Natural killer cell treated with Interleukin-12 subunit alpha and Interleukin-12 subunit beta and Interleukin-15 and Interleukin-18, amount 100 ng/mL, for 72 hours (primary cell): ENCODE measurements at places on chromosomes 7 and 10. TPM values are rescaled to one million over a fixed set of nuclear protein-coding genes. Genes with fewer than 3 reads are reported as not detected.

CABCOCO1 gene
- total RNA-seq: not detected

HABP2 gene
- not detected for total RNA-seq

TYW1B gene
- 12.4 TPM for total RNA-seq

CFAP43 gene
- total RNA-seq: not detected

GPNMB gene
- total RNA-seq: not detected

EPHB4 gene
- total RNA-seq: 3.0 TPM

GRCh38 chr7:33874943-33875342 is 30.4 kb upstream of the BMPER start:
- peaks cover 8% of the 10 kb centered on the region for H3K27me3 ChIP-seq
- no peak for DNase-seq
- no peaks in the 10 kb centered on the region for H3K36me3 ChIP-seq
- H3K4me1 ChIP-seq: no peaks in the 10 kb centered on the region
- no peak overlapping the region for H3K4me3 ChIP-seq
- H3K27ac ChIP-seq: no peak overlapping the region

GRCh38 chr7:155298288-155298833 is 683 bp downstream of the INSIG1 start:
- peak overlapping the region; percentile 90 for H3K4me3 ChIP-seq
- H3K27ac ChIP-seq: peak overlapping the region; percentile 95
- DNase-seq: no peak
- H3K27me3 ChIP-seq: no peaks in the 10 kb centered on the region
- peaks cover 41% of the 10 kb centered on the region for H3K4me1 ChIP-seq

- DNase-seq: no peak
- H3K27ac ChIP-seq: no peak overlapping the region
- H3K4me1 ChIP-seq: no peaks in the 10 kb centered on the region
- peaks cover 7% of the 10 kb centered on the region for H3K27me3 ChIP-seq
- no peak overlapping the region for H3K4me3 ChIP-seq
- H3K36me3 ChIP-seq: no peaks in the 10 kb centered on the region
Observed at GRCh38 chr7:47513741-47514241, 68.1 kb downstream of the TNS3 start.

- H3K27me3 ChIP-seq: peaks cover 3% of the 10 kb centered on the region
- H3K27ac ChIP-seq: no peak overlapping the region
- peaks cover 16% of the 10 kb centered on the region for H3K4me1 ChIP-seq
- no peak for DNase-seq
- H3K36me3 ChIP-seq: no peaks in the 10 kb centered on the region
Observed at GRCh38 chr10:89388806-89389205, 3.6 kb upstream of the IFIT1 start.

GRCh38 chr7:111071556-111071955 is 19.4 kb upstream of the LRRN3 start:
- no peak overlapping the region for H3K4me3 ChIP-seq
- DNase-seq: no peak
- H3K4me1 ChIP-seq: peaks cover 19% of the 10 kb centered on the region
- H3K27me3 ChIP-seq: no peaks in the 10 kb centered on the region
- H3K27ac ChIP-seq: no peak overlapping the region
- peaks cover 17% of the 10 kb centered on the region for H3K36me3 ChIP-seq

DNA sequence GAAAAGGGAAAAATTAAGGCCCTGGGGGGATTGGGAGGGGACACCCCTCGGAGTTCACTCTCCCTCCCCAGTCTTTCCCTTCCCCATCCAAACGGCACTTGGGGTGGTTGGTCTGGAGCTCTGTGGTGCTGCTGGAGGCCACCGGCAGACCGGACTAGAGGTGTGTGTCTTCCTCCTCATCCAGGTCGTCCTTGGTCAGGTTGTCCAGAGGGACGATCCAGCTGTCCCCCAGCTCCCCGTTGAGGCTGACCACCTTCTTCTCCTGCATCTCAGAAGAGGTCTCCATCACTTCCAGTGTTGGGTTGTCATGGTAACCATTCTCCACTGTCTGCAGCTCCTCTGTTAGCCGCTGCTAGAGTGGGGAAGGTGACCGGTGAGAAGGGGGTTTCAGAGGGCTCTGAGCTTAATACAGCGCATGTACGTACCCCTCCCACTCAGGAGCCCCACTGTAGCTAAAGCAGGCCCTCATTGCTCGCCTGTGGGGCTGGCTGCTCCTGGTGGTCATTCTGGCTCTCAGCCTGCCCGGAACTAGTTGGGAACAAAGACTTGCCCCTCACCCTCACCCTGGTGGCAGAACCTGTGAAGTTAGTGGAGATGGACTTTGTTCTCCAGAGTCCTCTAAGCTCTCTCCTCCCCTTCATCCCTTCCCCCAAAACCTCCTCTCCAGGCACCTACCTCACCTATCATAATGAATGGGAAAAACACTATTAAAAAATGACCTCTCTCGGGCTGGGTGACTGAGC is 52.1 kb downstream of the PODXL start:
- H3K4me3 ChIP-seq: no peak overlapping the region
- no peak for DNase-seq
- peaks cover 25% of the 10 kb centered on the region for H3K4me1 ChIP-seq
- no peaks in the 10 kb centered on the region for H3K36me3 ChIP-seq
- peaks cover 6% of the 10 kb centered on the region for H3K27me3 ChIP-seq

- H3K36me3 ChIP-seq: no peaks in the 10 kb centered on the region
- H3K4me3 ChIP-seq: no peak overlapping the region
- H3K27me3 ChIP-seq: no peaks in the 10 kb centered on the region
- no peaks in the 10 kb centered on the region for H3K4me1 ChIP-seq
- H3K27ac ChIP-seq: no peak overlapping the region
Observed at GRCh38 chr10:42980553-42981357, 96.1 kb upstream of the RET start.

- H3K27me3 ChIP-seq: peaks cover 34% of the 10 kb centered on the region
- DNase-seq: no peak
- no peaks in the 10 kb centered on the region for H3K4me1 ChIP-seq
- no peak overlapping the region for H3K27ac ChIP-seq
- no peak overlapping the region for H3K4me3 ChIP-seq
- H3K36me3 ChIP-seq: no peaks in the 10 kb centered on the region
Observed at GRCh38 chr10:106775127-106775526, 389.4 kb downstream of the SORCS1 start.

GRCh38 chr7:50262916-50263690 is 41.4 kb upstream of the IKZF1 start:
- peak overlapping the region; percentile 91 for H3K4me3 ChIP-seq
- H3K27ac ChIP-seq: peak overlapping the region; percentile 95
- DNase-seq: no peak
- no peaks in the 10 kb centered on the region for H3K36me3 ChIP-seq

DNA sequence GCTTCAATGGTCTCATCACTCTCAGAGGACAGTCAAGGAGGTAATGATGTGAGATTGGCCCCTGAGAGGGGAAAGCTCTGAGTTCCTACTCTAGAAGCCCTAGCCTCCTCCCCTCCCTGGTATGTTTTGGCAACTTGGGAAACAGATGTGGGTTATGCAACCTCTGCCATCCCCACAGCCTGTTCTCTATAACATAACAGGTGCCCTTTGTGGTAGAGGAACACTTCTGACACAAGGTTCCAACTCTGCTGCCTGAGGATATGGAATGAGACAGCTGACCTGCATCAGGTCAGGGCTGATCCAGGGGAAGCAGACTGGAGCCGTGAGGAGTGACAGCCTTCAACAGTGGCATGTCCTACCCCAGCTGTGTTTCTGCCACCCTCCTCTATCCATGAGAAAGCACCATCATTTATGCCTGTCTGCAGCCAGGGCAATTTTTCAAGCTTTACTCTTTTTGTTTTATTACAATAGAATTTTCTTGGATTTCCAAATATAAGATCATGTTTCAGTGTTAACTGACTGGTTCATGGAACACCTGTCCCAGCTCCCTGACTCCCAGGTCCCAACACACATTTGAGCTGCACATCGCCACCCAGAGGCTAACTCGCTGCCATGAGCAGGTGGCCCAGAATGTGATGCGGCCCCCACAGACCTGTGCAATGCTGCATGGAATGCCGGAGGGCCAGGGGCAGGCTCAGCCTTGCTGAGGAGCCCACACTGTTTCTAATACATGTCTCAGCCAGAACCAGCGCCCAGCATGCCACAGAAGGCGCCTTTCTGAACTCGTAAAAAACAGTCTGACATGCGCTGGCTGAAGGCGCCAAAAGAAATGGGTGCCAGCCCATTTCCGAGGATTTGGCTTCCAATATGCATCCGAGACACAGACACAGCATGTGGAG is 124.8 kb upstream of the CHST15 start:
- no peak overlapping the region for H3K27ac ChIP-seq
- DNase-seq: no peak
- peaks cover 8% of the 10 kb centered on the region for H3K4me1 ChIP-seq
- H3K4me3 ChIP-seq: no peak overlapping the region
- H3K27me3 ChIP-seq: peaks cover 7% of the 10 kb centered on the region

- no peaks in the 10 kb centered on the region for H3K27me3 ChIP-seq
- H3K4me3 ChIP-seq: no peak overlapping the region
- no peak overlapping the region for H3K27ac ChIP-seq
- H3K36me3 ChIP-seq: peaks cover 5% of the 10 kb centered on the region
Observed at GRCh38 chr7:20153567-20153966, 63.6 kb downstream of the MACC1 start.

DNA sequence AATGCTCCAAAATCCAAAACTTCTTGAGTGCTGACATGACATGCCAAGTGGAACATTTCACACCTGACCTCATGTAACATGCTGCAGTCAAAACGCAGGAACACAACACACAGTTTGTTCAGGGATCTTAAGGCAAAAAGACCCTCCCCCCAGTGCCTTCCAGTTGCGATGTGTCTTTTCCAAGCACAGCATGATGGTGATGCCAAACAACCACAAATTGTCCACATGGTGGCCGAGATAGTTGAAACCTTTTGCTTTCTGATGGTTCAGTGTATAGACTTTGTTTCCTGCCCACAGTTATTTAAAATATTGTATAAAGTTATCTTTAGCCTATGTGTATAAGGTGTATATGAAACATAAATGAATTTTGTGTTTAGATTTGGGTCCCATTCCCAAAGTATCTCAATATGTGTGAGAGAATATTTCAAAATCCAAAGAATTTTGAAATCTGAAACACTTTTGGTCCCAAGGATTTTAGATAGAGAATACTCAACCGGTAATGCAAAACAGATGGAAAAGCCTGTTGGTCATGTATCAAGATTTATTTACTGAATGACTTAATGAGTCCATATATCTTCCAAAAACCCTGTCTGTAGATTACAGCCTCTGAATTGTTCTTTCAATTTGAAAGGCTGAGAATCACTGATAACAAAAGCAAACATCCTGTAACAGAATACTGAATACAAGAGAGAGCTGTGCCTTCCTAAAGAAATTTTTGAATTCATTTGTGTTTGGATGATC is 93.4 kb upstream of the OIT3 start:
- no peaks in the 10 kb centered on the region for H3K4me1 ChIP-seq
- H3K27me3 ChIP-seq: no peaks in the 10 kb centered on the region
- H3K4me3 ChIP-seq: no peak overlapping the region
- H3K36me3 ChIP-seq: no peaks in the 10 kb centered on the region

DNA sequence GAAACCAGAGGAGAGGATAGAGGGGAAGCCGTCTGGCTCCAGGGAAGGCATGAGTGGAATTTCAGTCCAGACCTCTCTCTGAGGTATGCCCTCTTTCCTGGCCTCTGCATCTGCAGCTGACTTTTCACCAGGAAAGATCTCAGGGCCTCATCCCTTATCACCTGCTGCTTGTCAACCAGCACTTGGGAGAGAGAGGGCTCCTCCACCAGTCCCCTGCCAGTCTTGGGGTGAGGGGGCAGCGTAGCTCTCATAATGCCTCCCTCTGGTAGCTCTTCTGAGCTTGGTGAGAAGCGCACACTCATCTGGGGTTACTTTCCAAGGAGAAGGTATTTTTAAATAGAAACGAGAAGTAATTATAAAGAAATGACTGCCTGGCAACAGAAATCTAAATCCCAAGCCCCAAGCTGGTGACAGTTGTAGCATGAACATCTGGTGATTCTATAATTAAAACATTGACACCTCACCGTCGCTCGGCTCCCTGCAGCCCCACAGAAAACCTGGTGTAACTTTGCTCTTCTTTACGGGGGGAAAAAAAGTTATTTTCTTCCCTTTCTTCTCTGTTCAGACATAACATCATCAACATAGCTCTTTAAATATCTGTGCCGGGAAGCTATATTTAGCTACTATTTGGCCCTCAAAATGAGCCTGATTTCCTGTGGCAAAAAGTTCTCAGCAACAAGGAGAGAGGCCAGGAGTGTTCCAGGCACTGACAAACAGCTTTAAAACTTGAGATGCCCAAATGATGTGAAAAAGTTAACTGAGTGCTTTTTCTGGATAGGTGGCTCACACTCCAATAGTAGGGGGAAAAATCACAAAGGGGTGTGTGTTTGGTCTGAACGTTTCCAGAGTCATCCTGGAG is 26.9 kb downstream of the HIP1 start:
- no peaks in the 10 kb centered on the region for H3K27me3 ChIP-seq
- DNase-seq: no peak
- peaks cover 19% of the 10 kb centered on the region for H3K36me3 ChIP-seq
- no peak overlapping the region for H3K4me3 ChIP-seq
- no peak overlapping the region for H3K27ac ChIP-seq

GRCh38 chr7:1532456-1533254 is 2.2 kb downstream of the MAFK start:
- no peaks in the 10 kb centered on the region for H3K27me3 ChIP-seq
- DNase-seq: no peak
- H3K4me1 ChIP-seq: peaks cover 24% of the 10 kb centered on the region

- H3K4me1 ChIP-seq: peaks cover 55% of the 10 kb centered on the region
- peak overlapping the region; percentile 82 for H3K27ac ChIP-seq
- DNase-seq: no peak
- H3K36me3 ChIP-seq: peaks cover 37% of the 10 kb centered on the region
Observed at GRCh38 chr7:92717623-92717992, 118.8 kb downstream of the CDK6 start.
